ENCODE measurements at places on chromosomes 5 and 9.

- DNase-seq, result no peak
Observed at GRCh38 chr9:2241461-2241835, 226.3 kb downstream of the SMARCA2 start.

- no peak for DNase-seq
Observed at GRCh38 chr9:114947058-114947457, 16.7 kb upstream of the TNFSF8 start.

- no peak for DNase-seq
Observed at GRCh38 chr5:68214482-68215207, 911 bp upstream of the PIK3R1 start.

- no peak for DNase-seq
Observed at GRCh38 chr5:159552751-159553150, 222.5 kb upstream of the IL12B start.

Data from liver (tissue), 10 donors.